ENCODE measurements at places on chromosomes 2 and 18.
A peak's percentile ranks its signal among the peaks of the same experiment; 100 is the strongest.

GRCh38 chr2:39385172-39385571 lies 51.9 kb downstream of the MAP4K3 start:
- no peak for DNase-seq

GRCh38 chr18:2597639-2598038 lies 26.3 kb downstream of the NDC80 start:
- no peak for DNase-seq

GRCh38 chr2:84194949-84195644 lies 264.0 kb downstream of the SUCLG1 start:
- DNase-seq = no peak

- DNase-seq = no peak
Observed at GRCh38 chr2:73979686-73980085, 5.0 kb upstream of the TET3 start.

DNA sequence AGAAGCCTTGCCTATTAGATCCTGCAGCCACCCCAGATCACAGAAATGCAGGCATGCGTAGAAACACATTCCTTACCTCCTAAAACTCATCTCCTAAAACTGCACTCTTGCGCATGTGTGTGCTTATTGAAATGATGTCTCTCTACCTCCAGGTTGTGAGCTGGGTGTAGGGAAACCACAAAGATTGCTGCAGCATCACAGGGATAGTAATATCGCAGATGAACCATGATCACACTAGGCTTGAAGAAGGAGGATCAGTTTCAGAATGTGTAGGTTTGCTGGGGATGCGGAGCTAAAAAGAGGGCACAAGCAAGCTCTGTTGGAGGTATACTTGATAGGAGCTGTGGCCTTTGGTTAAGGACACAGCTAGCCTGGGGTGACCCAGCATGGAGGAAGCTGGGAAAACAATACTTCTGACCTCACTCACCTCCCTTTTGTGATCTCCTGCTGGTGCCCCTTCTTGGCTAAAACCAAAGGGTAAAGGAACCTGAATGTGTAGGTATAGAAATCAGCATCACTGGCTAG lies 118.8 kb downstream of the SETBP1 start:
- no peak for DNase-seq

DNA sequence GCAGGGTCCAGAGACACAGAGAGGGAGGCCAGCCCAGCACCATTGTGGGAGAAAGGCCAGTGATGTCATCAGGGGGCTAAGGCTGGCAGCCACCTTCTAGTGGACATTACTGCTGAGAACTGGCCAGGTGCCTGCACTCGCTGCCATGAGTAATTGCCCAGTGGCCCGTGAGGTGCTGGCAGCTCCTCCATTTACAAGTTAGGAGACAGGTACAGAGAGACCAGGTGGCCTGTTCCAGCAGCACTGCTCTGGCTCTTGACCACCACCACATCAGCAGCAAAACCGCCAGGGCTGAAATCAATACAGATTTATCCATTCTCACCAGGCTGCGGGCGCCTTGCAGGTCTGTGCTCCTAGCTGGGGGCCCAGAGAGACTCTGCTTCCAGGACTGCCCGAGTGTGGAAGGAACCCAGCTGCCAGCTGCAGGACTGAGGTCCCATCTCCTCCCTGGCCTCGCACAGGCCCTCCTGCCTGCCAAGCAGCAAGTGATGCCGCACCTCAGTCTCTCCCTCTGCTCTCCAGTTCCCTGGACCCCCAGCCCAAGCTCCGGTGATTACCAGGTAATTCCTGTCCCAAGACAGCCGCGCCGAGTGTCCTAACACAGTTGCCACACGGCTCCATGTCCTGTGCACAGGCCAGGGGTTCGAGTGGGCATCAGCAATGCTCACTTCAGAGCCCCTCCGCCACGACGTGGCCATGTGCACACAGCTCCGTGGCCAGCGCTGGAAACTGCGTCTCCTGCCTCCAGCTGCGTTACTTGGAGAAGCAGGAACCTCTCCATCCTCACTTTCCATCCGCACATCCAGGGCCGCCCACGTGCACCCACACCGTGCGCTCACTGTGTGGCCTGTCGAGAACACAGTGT lies 101.0 kb upstream of the CTDP1 start:
- DNase-seq = no peak

DNA sequence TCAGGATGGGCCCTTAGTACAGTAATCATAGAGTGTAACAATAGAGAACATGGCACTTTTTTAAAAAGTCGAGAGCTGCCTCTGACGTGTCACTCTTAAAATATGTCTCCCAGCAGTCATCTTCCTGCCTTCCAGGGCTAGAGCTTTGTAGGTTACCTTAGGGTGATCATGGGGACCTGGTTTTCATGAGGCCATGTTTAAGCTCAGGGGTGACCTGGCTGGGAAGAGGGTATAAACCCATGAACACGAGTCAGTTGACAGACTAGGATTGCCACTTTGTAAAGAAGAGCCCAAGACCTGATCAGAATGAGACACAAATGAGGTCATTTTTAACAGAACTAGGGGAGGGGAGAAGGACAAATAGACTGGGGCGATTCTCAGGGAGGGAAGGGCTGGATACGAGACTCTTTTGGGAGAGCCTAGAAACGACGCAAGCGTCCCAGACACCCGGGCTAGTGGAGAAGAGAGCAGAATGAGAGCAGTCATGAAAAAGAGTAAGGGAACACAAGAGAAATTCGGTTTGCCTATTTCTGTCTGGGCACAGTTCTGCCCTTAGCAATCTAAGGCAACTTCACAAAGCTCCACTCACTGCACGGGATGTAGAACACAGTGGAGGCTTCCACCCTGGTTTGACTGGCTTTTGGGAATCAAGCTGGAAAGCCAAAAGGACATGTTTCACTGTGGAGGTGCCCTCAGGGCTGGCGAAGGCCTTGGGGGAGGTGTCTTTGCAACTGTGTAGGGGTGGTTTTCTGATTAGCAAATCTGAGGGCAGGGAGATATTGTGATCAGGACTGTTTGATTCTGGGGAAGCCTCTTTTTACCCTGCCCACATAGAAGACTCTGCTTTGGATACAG lies 1.8 kb upstream of the RAB31 start:
- no peak for DNase-seq

- DNase-seq = no peak
Observed at GRCh38 chr2:184599054-184599871, 934 bp downstream of the ZNF804A start.

GRCh38 chr2:42905341-42906110 lies 113.1 kb upstream of the HAAO start:
- DNase-seq = no peak

DNA sequence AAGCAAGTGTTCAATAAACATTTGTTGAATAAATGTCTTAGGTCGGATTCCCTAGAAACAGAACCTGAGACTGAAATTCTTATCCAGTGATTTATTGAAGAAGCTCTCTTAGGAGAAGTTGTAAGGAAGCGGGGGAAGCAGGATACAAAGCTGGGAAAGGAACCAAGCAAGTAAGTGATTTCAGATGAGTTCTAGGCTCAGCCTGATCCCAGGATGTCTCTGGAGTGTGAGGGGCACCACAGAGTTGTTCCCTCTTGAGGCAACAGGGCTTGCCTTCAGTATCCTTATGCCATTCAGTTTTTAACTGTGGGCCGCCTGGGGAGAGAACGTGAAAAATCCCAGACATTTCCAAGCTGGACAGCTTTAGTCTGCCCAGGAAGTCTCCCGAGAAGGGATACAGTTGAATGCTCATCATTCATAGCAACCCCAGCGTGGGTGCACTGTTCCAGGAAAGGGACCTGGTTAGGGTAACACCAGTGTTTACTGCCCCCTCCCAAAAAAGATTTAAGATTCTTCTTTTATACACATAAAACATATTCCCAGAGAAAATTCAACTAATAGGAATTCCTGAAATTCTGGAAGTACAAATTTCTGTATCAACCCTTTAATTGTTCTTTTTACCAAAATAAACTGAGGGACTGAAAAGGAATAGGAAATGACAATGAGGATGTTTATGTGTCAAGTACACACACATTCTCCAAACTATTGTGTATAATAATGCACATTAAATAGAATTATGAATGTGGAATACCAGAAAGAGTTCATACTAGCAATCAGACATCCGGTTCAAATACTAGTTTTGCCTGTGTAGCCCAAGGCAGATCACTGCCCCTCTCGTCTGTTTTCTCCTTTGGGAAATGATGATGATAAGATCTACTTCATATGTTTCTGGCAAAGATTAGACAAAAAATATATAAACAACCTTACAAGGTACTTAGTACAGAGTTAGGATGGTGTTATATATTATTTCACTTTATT lies 592.1 kb upstream of the CDH2 start:
- no peak for DNase-seq

DNA sequence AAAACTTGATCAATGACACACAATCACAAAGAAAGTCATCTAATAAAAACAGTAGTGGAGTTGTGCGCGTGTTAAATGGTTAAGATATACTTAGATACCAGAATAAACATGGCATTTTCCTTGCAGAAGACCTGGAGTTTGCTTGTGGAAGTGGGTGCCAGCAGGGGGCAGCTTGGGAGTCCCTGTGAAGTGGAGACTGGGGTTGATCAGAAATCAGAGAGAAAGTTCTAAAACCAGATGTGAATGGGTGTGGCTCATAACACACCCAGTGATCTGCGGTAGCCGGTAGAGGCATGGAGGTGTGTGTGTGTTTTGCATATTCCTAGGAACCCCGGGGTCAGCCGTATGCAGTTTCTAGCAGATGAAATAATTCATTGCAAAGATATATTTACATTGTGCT lies 300.1 kb upstream of the TRIB2 start:
- peak; percentile 60 for DNase-seq

DNA sequence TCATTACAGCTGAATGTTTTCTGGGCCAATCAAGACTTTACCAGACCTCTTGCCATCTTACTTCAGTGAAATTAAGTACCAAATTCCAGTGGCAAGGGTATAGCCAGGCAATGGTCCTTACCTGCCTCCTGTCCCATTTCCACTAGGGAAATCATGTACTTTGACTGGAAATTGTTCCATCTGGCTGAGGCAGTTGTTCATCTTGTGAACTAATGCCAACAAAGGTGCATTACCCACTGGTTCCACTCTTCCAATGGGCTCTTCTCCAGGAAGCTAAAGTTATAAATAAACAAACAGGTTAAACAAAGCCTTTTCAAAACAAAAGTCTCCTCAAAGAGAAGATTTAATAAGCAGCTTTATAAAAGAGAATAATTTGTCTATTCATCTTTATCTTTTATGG lies 80.7 kb upstream of the DNER start:
- DNase-seq = no peak

DNA sequence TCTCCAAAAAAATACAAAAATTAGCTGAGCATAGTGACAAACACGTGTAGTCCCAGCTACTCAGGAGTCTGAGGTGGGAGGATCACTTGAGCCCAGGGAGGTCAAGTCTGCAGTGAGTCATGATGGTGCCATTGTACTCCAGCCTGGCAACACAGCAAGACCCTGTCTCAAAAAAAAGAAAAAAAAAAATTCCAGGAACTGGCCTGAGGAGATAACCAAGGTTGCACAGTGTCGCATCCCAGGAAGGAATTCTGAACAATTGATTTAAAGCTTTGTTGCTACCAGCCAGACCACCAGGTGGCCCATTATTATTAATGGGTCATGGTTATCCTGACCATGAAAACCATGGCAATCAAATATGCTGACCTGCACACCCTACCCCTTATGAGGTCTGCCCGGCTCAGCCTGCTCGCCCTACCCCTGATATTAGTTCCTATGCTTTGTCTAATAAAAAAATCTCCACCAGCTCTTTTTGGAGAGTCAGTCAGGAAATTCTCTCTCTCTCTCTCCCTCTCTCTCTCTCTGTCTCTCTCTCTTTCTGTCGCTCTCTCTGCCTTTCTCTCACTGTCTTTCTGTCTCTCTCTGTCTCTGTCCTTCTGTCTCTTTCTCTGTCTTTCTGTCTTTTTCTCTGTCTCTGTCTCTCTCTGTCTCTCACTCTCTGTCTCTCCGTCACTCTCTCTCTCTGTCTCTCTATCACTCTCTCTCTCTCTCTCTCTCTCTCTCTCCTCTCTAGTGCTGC lies 73.7 kb downstream of the NCAPH start:
- DNase-seq = no peak

DNA sequence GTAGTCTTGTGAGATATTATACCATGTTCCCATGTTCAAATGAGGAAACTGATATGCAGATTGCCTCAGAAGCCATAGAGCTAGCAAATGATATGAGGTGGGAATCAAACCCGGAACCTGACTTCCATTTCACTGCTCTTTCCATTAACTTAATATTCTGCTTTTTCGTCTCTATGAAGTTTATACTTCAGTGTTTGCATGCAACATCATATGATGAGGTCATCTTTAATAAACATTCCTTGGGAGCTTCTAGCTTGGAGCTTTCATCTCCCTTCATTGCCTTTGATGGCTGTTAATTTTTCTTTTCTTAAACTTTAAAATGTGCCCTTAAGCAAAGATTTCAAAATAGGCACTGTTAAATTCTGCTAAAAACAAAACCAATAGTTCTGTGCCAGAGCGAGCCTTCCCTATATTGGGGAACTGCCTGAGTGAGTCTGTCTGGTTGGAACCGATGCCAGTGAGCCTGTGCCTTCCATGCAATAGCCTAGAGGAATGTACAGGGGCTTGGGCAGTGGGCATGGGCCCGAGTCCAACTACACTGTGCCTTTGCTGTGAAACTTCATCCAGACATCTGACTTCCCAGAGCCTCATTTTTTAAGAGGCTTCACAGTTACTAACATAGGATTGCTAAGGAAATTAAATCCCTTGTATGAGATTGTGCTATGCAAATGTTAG lies 91.1 kb upstream of the TMEM200C start:
- DNase-seq = no peak

DNA sequence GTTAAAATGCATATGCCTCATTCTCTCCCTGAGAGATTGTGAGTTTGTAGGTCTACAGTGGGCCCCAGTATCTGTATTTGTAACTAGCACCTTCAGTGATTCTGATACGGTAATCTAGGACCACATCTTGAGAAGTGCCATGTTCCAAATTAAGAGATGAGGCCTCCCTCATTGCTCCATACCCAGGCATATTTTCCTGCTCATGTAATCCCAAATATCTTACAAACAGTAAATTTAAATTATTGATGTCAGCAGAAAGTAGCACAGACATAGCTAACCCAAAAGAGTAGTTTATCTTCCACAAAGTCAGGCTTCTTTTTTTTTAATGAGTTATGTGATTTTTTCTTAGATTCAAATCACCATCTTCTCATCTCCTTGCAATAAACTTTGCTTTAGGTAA lies 263.8 kb downstream of the SETBP1 start:
- no peak for DNase-seq

DNA sequence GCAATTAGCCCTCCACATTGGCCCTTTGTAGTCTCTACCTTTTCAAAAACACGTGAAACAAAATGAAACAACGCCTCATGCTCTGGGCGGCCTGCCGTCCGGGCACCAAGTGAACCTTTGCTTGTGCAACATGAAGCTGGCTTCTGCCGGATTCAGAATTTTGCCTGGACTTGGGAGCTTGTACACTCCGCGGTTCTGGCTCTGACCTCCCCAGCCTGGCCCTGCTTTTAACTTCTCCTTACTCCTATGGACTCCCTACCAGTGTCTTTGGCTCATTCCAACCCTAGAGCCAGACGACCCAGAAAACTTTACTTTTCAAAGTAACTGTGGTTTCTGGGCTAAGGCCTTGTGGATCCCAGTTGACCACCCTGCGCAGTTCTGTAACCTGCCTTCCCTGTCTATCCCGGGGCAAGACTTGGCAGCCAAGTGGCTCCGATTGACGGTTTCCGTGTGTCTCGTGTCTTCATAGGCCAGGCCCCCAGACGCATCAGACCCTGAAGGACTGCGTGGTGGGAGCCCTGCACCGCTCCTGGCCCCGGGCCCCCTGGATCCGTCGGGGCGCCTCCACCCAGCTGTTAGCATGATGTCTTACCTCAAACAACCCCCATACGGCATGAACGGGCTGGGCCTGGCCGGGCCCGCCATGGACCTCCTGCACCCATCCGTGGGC lies 1.9 kb downstream of the OTX1 start:
- no peak for DNase-seq
